ENCODE measurements at places on chromosomes 11 and 22. TPM values are rescaled to one million over a fixed set of nuclear protein-coding genes. Genes with fewer than 3 reads are reported as not detected.

DNA sequence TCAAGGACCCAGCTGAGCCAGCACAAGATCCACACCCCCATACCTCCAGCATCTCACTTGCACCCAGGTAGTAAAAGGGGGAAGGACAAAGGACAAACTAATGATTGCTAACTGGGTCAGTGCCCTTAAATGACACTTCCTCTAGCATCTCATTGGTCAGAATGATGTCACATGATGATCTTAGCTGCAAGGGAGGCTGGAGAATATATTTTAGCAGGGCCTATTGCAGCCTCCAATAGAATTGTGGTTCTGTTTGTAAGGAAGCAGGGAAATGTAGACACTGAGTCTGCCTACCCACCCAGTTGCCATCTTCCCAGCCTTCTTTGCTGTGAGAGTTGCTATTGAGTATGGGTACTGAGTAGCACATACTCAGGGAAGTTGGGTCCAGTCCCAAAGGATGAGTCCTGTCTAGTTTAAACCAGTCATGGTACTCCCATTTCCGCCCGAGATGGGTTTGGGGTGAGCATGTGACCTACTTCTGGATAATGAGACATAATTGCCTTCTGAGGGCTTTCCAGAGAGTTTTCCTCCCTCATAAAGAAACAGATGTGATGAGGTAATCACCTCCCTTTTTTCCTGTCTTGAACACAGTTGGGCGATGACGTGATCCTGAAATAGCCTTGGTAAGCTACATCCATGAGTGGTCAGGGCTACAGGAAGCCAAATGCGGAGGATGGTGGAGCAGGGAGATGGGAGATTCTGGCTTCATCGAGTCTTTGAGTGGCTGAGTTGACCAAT lies 5.5 kb upstream of the DNAL4 start:
- no peak for DNase-seq
- no peak overlapping the region for H3K27ac ChIP-seq
- H3K27me3 ChIP-seq: no peaks in the 10 kb centered on the region
- H3K4me3 ChIP-seq: no peak overlapping the region

The AIFM3 gene
- 3.2 TPM for total RNA-seq

GRCh38 chr11:44910591-44910990 lies 40.1 kb downstream of the TP53I11 start:
- H3K36me3 ChIP-seq: no peaks in the 10 kb centered on the region
- H3K27me3 ChIP-seq: no peaks in the 10 kb centered on the region
- no peak overlapping the region for H3K27ac ChIP-seq
- H3K4me3 ChIP-seq: no peak overlapping the region
- no peaks in the 10 kb centered on the region for H3K4me1 ChIP-seq

- H3K27me3 ChIP-seq: no peaks in the 10 kb centered on the region
- DNase-seq: no peak
- H3K36me3 ChIP-seq: no peaks in the 10 kb centered on the region
- no peak overlapping the region for H3K27ac ChIP-seq
- H3K4me1 ChIP-seq: peaks cover 15% of the 10 kb centered on the region
- no peak overlapping the region for H3K4me3 ChIP-seq
These were observed 3.7 kb downstream of the PMM1 start for GRCh38 chr22:41585898-41586297.

- no peaks in the 10 kb centered on the region for H3K4me1 ChIP-seq
- no peak for DNase-seq
- no peaks in the 10 kb centered on the region for H3K36me3 ChIP-seq
- H3K27ac ChIP-seq: no peak overlapping the region
These were observed 75.2 kb downstream of the EIF3M start for GRCh38 chr11:32658639-32659406.

The OR8D4 gene
- total RNA-seq: not detected

The LMO1 gene
- total RNA-seq: 2.5 TPM

The HSPB2 gene
- 2.3 TPM for total RNA-seq

DNA sequence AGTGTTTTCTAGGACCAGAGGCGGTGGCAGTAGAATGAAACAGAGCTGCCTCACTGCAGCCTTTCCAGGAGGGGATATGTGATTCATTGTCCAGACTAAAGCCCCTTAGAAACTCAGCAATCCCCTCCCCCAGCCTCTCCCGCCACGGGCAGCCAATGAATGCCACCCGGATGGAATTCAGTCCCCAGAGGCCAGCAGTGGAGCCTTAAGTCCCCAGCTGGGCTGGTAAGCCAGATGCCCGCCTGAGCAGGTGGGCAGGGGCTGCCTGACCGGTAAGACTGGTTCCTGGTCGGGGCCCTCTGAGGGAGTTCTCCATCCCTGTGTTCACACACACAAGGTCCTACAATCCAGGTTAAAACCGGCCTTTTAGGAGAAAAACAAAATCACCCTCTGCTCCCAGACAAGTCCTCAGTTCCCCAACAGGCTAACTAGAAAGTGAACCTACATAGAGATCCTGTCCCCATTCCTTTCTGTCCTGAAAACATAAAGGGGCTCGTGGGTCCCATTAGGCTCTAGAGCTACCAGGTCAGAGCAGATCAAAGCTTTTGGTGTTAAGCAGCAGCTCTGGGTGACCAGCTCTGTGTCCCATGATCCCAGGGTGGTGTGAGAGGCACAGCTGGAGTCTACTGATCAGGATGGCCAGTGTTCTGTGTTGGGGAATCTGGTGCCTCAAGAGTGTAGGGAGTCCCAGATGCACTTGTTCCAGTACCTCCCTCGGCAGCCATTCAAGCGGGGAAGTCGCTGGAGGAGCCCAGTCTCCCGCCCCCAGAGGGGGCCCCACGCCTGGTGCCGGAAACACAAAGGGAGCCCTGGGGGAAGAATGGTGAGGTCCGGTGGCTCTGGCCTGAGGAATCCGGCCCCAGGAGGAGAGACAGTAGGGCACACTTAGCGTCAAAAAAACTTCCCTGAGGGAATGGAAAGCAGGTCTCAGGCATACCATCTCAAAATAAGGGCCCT lies 2.6 kb downstream of the PATZ1 start:
- no peaks in the 10 kb centered on the region for H3K36me3 ChIP-seq
- H3K4me1 ChIP-seq: peaks cover 32% of the 10 kb centered on the region
- H3K27me3 ChIP-seq: no peaks in the 10 kb centered on the region
- no peak overlapping the region for H3K27ac ChIP-seq
- H3K4me3 ChIP-seq: no peak overlapping the region
- no peak for DNase-seq

DNA sequence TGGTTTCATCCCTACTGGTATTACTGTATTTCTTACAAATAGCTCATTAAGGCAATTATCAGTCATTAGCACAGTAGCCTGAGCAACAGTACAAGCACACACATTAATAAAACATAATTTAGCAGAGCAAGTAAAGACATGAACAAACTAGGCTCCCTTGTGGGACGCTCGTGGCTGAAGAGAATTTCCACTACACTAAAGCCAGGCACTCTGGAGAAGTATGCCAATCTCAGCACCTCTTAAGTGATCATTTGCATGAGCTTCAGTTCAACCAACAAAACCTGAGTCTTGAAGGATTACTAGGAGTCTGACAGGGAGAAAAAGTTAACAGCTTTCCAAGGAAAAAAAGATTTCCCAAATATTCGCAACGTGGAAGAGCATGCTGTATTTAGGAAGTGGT lies 109.1 kb downstream of the LARGE1 start:
- no peaks in the 10 kb centered on the region for H3K36me3 ChIP-seq
- H3K27me3 ChIP-seq: no peaks in the 10 kb centered on the region
- H3K4me1 ChIP-seq: peaks cover 7% of the 10 kb centered on the region
- DNase-seq: no peak
- peak overlapping the region; percentile 81 for H3K27ac ChIP-seq
- no peak overlapping the region for H3K4me3 ChIP-seq

DNA sequence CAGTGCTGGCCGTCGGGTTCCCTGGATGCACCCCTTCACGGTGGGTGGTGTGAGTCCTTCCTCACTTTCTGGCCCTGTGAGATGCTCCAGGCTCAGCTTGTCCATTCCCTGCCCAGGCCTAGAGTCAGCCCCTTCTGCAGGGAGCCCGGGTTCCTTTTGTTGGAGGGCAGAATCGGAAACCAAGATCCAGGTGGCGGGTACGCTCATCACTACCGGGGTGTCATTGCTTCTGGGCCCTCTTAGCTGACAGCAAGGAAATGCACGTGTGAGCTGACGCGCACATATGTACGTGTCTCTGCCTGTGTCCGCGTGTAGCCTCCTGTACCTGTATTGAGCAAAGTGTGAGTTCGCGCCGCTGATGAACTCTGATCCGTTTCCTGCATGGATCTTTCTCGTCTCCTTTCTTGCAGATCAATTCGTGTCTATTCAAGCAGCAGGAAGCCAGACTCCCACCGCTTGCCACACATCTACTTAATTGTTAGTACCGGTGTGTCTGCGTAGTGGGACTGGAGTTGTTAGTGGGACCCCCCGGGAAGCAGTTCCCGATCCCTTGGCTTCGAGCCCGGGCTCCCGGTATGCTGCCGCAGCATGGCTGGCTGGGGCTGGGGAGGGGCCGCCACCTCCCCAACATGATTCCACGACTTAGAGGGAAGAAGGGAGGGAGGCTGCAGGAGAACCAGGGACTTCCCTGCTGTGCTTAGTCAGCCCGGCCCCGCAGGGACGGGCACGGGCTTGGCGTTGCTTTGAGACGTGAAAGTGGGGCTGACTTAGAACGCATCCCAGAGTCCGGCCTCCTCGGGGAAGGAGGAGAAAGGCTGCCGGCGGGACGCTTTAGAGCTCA lies 35.9 kb upstream of the GRAMD4 start:
- H3K4me3 ChIP-seq: no peak overlapping the region
- H3K36me3 ChIP-seq: no peaks in the 10 kb centered on the region
- H3K4me1 ChIP-seq: no peaks in the 10 kb centered on the region
- H3K27me3 ChIP-seq: no peaks in the 10 kb centered on the region
